ENCODE measurements at places on chromosomes 4 and X.

DNA sequence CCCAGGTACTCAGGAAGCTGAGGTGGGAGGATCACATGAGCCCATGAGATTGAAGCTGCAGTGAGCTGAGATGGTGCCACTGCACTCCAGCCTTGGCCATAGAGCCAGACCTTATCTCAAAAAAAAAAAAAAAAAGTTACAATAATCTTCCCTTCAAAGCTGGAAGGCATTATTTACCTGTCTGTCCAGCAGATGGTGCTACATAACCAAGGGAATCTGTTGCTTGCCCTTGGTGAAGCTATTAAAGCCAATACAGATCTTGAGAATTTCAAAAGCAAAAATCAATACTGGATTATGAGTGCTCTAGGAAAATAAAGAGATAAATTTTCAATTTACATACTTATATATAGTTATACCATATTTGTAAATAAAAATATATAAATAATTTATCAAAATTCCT lies 25.9 kb downstream of the PKD2 start:
- DNase-seq: peak; percentile 54

GRCh38 chr4:8560265-8561047 lies 19.7 kb upstream of the GPR78 start:
- no peak for DNase-seq

GRCh38 chr4:15410750-15411149 lies 17.1 kb upstream of the C1QTNF7 start:
- no peak for DNase-seq

DNA sequence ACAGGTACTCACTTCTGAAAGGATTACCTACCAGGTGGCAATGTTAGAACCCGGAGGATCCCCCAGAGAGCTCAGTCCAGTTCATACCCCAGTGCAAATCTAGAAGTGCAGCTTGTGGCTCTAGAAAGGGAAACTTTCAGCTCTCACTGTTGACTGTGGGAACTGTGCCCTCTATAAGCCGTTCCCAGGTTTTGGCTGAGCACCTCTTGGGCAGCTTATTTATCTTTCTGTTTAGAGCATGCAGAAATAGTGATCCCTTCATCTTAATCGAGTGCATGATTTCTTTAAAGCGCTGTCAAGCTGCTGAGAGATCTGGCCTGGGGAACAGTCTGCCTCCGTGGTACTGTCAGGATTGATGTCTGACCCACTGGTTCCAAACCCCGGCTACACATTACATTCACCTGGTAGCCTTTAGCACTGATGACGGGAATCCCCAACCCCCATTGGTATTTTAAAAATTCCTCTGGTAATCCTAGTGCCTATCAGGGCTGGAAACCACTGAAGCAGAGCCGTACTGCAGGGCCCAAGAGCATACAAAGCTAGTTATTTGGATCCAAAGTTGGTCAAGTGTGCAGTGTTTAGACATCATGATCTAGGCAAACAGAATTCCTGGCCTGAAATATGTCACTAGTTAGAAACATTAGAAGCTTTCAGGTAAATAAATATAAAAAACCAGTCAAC lies 103.2 kb downstream of the KLHL8 start:
- DNase-seq: no peak

- no peak for DNase-seq
Observed at GRCh38 chr4:113497154-113497884, 264.2 kb downstream of the CAMK2D start.

DNA sequence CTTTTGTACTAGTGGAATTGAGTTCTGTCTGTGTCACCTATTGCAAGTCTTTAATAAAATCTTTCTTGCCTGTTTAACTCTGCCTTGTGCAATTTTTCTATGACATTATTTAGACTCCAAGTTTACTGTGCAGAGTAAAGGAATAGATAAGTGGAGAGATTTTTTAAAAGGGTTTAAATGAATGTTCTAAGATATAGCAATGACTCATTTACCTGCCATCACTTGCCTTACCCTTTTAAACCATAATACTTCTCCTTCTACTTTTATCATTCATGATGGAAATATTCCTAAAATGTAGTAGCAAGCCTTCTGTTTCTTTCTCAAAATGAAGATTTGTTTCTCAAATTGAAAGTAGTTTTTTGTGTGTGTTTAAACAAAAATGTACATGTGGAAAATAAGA lies 782.8 kb upstream of the MAGEB2 start:
- DNase-seq: no peak

DNA sequence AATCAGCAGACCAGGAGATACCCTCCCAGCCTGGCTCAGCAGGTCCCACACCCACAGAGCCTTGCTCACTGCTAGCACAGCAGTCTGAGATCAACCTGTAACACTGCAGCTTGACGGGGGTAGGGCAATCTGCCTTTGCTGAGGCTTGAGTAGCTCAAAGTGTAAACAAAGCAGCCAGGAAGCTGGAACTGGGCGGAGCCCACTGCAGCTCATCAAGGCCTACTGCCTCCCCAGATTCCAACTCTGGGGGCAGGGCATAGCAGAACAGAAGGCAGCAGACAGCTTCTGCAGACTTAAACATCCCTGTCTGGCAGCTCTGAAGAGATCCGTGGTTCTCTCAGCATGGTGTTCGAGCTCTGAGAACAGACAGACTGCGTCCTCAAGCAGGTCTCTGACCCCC lies 15.1 kb upstream of the GABRA2 start:
- no peak for DNase-seq
